ENCODE measurements at places on chromosomes 11 and 22. TPM values are rescaled to one million over a fixed set of nuclear protein-coding genes. Genes with fewer than 3 reads are reported as not detected.

DNA sequence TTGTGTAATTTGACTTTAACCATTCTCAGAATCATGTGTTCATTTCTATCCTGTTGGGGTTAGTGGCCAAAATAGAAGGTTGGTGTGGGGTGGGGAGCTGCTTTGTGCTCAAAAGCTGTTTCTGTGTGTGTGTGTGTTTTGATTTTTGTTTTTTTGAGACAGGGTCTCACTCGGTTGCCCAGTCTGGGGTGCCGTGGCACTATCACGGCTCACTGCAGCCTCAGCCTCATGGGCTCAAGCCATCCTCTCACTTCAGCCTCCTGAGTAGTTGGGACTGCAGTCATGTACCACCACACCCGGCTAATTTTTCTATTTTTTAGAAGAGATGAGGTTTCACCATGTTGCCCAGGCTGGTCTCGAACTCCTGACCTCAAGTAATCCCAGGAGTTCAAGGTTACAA is 18.1 kb upstream of the AIFM3 start:
- no peak for DNase-seq

DNA sequence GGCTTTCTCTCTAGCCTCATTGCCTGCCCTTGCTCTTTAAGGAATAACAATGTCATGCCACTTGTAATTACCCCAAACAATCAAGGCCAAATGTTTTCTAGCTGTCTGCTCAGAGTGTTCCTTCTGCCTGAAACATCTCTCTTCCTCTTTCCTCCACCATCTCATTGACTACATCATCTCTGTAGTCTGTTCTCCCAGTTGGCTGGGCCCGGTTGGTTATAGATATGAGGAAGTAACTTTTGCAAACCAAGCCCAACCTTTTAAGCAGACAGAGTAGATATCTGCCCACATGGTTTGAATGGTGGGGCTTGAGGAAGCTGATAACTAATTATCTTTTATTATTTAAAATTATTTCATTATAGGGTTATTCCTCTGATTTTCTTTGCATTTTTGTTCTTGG is 104.5 kb downstream of the NTM start:
- no peak for DNase-seq

CATSPERZ gene
- 0.29 TPM for total RNA-seq

TRIM48 gene
- total RNA-seq: not detected

GRCh38 chr11:37908219-37908548 is 1310.1 kb upstream of the RAG2 start:
- no peak for DNase-seq

DNA sequence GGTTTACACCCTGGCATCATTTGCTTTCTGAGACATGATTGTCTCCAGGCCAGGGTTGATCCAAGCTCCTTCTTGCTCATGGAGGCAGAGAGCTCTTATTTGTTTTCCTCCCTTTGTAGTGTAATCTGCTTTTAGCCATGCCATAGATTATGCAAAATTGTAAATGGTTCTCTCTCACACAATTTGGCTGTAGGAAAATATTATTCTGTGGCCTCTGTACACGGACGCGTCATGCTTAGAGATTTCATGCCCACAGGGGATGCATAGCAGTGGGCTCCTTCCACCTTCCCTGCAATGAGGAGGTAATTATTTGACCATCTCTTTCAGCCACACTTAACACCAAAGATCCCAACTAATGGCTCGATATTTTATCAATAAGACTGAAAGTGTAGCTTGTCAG is 37.7 kb upstream of the GNAZ start:
- no peak for DNase-seq

DNA sequence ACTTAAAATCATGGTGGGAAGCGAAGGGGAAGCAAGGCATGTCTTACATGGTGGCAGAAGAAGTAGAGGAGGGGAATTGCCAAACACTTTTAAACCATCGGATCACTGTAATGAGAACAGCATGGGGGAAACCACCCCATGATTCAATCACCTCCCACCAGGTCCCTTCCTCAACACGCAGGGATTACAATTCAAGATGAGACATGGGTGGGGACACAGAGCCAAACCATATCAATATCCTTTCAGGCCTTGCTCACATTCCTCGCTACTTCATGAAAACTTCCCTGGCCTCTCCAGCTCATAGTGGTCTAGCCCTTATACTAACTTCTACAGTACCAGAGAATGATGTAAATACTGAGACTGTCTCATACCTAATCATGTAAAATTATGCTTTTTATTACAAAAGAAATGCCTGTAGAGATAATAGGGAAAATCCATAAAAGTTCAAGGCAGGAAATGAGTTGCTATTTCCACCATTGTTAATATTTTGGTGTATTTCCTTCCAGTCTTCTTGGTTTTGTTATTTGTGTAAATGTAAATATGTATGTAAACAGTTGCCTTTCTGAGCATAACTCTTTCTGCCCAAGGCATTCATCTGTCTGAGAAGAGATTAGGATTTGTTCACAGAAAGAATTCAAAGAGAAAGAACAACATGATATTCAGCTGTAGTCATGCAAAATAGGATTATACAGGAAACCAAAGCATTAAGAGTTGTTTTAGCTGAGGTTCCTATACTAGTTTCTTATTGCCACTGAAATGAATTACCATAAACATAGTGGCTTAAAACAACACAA is 104.3 kb upstream of the LDLRAD3 start:
- DNase-seq: no peak

DNA sequence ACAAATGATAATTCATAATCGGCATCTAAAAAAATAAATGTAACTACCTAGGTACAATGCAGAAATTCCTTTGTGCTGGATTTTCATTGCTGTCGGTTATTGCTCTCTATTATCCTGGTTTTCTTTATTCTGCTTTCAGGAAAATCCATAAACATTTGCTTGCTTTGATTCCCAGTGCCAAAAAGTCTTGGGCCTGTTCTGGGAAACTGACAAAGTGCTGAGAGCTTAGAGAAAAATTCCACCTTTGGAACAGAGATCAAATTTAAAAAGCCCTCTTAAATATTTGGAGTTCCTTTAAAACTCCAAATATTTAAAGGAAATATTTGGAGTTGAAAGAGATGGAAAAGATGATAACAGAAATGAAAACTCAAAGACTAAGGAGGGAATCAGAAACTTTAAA is 87.3 kb upstream of the ZBED5 start:
- no peak for DNase-seq

- DNase-seq: no peak
Measured at GRCh38 chr11:12868315-12869073, 140.6 kb upstream of the RASSF10 start.

- no peak for DNase-seq
Measured at GRCh38 chr11:57410287-57410686, 16.6 kb downstream of the SLC43A3 start.

- no peak for DNase-seq
Measured at GRCh38 chr22:44855855-44856254, 103.5 kb downstream of the ARHGAP8 start.

- peak; percentile 72 for DNase-seq
Measured at GRCh38 chr22:30196141-30196879, 50.2 kb downstream of the LIF start.

GRCh38 chr22:27404441-27404840 is 397.1 kb downstream of the MN1 start:
- no peak for DNase-seq

PKP3 gene
- 70.8 TPM for total RNA-seq

GRCh38 chr11:6438979-6439571 is 1.7 kb downstream of the HPX start:
- DNase-seq: peak; percentile 66

- DNase-seq: no peak
Measured at GRCh38 chr11:60783141-60783484, 2.0 kb upstream of the MS4A10 start.

BTG4 gene
- total RNA-seq: not detected

TRIM77 gene
- total RNA-seq: not detected

DNA sequence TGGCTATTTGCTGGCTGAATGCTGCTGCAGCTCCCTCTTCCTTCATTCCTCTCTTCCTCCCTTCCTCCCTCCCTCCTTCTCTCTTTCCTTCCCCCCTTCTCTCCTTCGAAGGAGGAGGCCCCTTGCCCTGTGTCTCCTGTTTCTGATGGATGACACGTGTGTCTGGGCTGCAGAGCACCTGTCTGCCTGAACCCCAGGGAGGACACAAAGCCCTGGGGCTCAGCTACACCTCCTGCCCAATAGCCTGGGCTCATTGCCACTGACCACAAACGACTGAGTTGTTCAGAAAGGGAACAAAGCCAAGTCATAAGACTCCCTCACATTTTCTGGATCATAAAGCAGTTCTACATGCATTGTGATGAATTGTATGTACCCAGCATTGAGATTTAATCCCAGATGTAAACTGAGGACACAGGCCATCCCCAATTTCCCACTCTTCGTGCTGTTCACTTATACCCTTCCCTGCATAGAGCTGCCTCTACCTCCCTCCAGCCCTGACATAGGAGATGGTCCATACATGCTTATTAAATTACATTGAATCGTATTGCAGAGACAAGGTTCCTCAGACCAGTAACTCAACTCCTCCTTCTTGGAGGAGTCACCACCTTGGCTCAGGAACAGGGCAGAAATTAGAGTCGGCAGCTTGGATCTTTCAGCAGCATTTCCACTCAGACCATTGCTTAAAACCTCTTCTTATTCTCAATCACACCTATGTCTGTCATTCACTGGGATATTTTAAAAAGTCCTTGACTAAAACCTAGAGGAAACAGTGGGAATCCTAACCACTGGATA is 1.2 kb downstream of the CSRP3 start:
- no peak for DNase-seq

DNA sequence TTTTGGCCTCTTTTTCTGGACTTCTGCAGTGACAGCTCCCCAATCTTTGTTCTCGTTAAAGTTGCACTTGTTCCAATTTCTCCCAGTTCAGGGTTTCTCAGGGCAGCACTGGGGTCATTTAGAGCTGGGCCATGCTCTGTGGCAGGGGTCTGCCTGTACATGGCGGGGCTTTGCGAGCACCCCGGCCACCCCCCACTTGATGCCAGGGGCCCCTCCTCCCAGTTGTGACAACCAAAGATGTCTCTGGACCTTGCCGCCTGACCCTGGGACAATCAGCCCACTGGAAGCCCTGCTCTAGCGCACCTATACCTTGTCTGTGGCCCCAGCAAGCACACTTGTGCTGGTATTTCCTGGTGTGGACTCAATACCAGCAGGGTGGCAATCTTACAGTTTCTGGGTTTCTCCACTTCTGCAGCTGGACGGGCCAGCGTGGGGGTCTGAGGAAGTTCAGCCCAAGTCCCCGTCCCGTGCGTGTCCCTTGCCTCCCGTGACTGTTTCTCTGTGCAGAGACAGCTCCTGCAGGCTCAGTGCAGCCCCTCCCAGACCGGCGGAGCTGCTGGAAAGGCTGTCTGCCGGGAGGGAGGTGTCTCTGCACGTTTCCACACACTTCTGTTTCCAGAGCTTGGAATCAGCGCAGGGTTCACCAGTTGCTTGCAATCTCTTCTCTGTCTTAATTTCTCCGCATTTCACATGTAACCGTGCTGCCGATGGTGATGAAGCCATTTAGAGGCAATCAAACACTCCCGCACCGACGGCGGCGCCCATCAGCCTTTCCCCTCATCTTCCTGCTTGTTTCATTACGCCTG is 1328.9 kb downstream of the BRD1 start:
- DNase-seq: no peak

WBP2NL gene
- 1.6 TPM for total RNA-seq

DNA sequence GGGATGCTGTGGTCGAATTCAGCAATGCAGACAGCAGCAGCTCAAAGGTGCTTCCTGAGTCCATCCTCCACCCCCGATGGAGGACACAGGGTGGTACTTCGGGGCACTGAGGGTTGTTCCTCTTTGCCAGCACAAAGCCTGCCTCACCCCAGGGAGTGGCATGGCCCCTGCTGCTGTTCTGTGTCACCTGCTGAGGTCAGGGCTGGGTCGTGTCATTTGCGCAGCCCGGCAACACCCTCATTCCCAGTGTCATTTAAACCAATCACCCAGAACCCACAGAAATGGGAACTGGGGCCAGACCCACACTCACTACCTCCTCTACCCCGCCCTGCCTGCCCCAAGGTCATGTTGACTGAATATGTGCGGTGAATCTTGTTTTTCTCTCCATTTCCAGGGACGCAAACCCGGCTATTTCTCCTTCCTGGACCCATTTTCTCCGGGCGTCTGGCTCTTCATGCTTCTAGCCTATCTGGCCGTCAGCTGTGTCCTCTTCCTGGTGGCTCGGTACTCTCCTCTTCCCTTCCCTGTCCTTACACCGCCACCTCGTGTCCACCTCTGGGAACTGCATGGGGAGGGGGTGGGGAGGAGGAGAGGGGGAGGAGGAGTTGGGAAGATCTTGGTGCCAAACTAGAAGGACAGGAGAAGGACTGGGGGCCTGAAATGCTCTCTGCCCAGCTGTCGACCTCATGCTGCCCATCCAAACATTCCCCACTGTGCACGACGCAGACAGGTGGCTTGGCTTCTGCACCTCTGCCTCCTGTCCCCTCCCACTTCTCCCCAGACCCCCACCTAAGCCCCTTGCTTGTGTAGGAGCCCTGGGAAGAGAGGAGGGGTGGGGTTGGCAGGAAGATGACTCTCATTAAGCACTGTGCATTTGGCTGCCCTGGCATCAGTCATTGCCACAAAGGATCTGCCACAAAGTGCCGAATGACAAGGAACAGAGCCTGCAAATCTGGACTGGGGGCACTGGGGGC is 71.2 kb upstream of the TBCEL start:
- peak; percentile 72 for DNase-seq

DNA sequence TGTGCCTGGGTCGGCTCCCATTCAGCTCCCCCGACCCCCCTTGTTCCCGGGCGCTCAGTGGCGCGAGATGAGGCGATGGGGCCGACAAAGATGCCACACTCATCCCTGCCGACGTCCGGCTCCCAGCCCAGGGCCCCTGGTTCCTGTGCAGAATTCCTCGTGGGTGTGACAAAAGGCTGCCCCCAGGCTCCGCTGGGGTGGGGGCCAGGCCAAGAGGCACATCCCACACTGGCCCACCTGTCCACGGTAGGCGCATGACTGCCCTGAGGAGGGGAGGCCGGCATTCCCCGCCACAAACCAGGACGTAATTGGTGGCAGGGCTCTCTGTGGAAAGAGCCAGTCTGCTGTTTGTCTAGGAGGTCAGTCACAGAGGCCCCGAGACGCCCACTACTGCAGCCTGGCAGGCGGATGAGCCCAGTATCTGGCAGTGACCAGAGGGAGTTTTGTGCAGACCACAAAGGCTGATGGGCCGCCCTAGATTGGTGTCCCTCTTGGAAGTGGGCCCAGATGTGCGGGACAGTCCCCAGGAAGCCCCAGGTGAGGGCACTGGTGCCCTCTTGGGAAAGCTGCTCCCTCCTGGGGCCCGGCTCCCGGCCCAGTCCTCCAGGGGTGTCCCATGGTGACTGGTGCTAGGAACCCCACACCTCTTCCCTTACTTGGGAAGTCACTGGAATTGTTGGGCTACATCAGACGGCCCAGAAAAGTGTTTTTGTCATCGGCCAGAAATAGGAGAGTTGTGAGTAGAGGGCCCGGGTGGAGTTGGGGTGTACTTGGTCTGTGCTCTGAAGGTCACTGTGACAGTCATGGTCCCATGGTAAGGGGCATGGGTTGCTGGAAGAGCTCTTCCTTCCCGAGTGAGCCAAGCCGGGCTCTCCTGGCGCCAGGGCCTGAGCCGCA is 5.8 kb downstream of the CCND1 start:
- no peak for DNase-seq

SMIM35 gene
- total RNA-seq: not detected

UBASH3B gene
- total RNA-seq: 7.4 TPM

GRCh38 chr11:33630936-33631748 is 69.5 kb downstream of the C11orf91 start:
- no peak for DNase-seq

BRSK2 gene
- total RNA-seq: 3.3 TPM

Data from mucosa of gallbladder (tissue), 1 donor.